ENCODE measurements at places on chromosomes 6 and 20.

- DNase-seq: no peak
Observed at GRCh38 chr6:42049116-42049809, 1.1 kb upstream of the TAF8 start.

DNA sequence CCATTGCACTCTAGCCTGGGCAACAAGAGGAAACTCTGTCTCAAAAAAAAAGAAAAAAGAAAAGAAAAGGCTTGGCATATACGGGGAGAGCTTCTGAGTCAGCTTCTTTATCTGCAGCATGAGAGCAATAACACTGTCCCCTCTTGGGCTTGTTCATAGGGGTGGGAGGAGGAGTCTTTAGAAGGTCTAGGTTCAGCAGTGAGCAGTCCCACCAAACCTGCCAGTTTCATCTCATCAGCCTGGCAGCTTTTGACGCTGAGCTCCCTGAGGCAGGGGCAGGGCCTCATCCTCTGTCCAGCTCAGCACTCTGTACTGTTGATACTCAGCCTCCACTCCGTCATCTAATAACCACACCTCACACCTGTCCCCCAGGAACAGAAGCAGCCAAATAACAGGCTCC is 5.6 kb upstream of the C6orf132 start:
- no peak for DNase-seq

- DNase-seq: no peak
Observed at GRCh38 chr20:33377366-33377765, 24.0 kb downstream of the CDK5RAP1 start.

- DNase-seq: no peak
Observed at GRCh38 chr20:60453388-60454246, 495.4 kb downstream of the CDH26 start.

DNA sequence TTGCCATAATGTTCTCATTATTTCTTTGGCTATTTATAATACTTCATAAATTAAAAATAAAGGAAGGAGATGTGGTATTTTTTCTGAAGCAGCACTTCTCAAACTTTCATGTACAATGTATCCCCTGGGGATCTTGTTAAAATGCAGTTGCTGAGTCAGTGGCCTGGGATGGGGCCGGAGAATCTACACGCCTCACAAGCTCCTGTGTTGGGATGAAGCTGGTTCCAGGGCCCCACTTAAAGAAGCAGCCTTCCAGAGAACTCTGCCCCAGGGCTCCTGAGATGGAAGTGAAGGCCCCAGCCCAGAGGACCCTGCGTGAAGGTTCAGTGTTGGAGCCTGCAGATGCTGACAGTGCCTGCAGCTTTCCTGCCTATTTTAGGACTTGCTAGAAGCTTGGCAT is 40.1 kb upstream of the SLC23A2 start:
- DNase-seq: no peak

DNA sequence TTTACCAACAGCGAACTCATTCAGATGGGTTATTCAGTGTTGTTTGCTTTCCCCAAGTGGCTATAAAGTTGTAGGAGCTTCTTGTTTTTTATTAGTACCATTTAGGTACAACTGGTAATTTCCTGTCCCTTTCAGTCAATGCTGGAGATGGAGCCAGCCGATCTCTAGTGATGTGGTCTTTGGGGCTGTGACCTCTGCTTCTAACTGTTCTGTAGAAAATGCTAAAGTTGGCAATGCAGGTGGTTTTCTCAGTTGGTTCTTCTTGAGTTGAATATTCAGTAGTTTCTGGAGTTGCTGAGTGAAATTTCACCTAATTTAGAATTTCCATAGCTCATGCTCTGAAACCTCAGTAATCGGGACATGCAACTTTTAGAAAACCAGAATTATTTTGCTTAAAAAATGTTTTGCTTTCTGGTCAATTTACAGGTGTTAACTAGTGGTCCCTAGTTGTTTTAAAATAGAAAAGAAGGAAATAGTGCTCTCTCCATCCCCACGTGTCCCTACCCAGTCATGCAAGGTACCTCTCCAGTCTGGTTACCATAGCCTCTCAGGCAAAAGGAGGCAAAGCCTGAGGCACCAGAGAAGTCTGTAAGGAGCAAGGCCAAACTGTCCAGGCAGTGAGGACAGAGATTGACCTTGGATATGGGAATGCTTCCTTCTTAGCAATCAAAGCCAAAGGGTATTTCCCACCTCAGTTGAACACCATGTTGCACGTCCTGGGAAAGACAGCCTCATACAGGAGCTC is 27.3 kb upstream of the GABRR1 start:
- DNase-seq: no peak

All from keratinocyte (primary cell).